GF-D8 (cell line): ENCODE measurements at places on chromosomes 4 and X.

GRCh38 chrX:139094671-139095592 is 383.4 kb upstream of the FGF13 start:
- no peak for DNase-seq

- DNase-seq = no peak
Observed at GRCh38 chr4:164748375-164748774, 5.6 kb upstream of the SMIM31 start.

DNA sequence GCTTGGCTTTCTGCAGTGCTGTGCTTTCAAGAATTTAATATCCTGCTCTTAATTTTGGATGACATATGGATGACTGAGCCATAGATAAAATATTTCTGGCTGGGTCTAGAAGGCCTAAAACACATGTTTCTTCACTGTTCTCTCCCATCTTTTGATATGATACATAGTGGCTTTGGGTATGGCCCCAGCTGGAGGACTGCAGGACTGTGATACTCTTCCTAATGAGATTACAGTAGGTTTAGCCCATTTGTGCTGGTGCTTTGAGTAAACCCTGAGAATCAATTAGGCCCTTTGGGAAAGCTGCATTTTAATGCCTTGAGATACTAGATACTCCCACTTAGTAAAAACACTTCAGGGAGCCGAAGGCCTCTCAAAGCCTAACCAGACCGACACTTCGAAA is 38.0 kb downstream of the KIT start:
- no peak for DNase-seq

GRCh38 chrX:115330498-115331168 is 41.1 kb downstream of the LUZP4 start:
- no peak for DNase-seq

- no peak for DNase-seq
Observed at GRCh38 chr4:3291411-3291968, 1.3 kb upstream of the RGS12 start.

- peak; percentile 24 for DNase-seq
Observed at GRCh38 chrX:9464435-9465371, at the start of gene TBL1X. Gene TBL1X, plus strand, starts transcription at chrX:9465058. Its CDS starts 188,529 bp downstream, at chrX:9653587.

- DNase-seq = no peak
Observed at GRCh38 chrX:129773649-129774458, 5.9 kb upstream of the SASH3 start.

- no peak for DNase-seq
Observed at GRCh38 chr4:146059865-146060264, 115.7 kb upstream of the LSM6 start.

GRCh38 chr4:24770667-24771066 is 24.7 kb upstream of the SOD3 start:
- no peak for DNase-seq

GRCh38 chr4:182683661-182684060 is 233.5 kb downstream of the DCTD start:
- DNase-seq = no peak

DNA sequence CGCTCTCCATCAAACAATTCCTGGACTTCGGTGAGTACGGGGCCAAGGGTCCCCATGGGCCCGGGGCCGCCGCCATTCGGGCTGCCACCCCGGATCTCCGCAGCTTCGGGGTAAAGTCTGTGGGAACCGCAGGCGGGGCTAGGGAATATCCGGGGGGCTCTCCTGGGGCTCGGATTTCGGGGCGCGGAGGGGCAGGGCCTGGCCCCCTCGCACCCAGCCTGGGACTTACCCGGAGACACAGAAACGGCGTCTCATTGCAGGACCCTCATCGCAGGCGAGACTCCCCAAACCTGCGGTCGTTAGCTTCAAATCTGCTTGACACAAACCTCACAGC is 413 bp downstream of the PDK3 start:
- DNase-seq = no peak

DNA sequence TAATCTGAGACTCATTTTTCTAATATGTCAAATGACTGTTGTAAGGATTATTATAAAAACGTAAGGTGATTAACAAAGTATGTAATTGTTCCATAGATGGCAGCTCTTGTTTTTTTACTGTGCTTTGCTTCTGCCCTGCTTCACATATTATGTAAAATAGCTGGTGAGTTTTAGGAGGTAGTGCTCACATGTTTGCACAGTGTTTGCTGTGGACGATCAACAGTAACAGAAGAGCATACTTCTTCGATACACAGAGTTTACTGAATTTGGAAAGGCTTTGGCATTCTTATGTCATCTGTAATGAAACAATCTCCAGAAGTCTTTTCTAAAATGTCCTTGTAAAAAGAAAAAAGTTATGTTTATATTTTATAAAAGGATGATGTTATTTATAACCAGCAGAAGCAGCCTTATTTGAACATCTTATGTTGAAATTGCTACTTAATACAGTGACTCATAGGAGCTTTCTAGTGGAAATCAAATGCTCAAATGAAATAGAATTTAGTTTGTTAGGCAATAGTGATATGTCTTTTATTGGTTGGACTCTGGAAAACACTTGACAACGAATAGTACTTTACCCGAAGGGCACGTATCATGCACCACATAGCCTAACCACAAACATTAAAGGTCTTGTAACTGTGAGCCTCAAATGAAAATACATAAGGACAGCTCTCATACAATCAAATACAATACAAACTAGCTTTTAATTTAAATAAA is 1.9 kb upstream of the MTTP start:
- no peak for DNase-seq

GRCh38 chr4:182549356-182549755 is 306.2 kb downstream of the TENM3 start:
- no peak for DNase-seq

GRCh38 chr4:128913228-128913627 is 103.7 kb downstream of the JADE1 start:
- DNase-seq = no peak

GRCh38 chr4:133594390-133595207 is 445.5 kb downstream of the PCDH10 start:
- no peak for DNase-seq

DNA sequence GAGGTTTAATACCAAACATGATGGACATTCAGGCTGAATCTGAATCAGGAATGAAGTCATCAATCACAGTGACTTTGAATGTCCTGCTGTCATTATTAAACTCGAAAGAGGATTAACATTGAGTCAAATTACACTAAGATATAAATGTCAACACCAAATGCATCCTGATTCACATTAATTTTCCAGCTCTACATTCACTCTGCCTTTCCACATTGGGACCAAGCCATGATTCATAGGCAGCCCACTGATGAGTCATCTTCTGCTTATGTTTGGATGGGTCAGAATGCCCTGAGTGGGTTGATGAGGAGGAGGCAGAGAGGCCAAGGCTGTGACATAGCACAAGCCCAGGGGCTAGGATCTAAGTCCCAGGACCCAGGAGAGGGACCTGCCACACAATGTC is 247.6 kb upstream of the RPS6KA3 start:
- DNase-seq = no peak

- DNase-seq = no peak
Observed at GRCh38 chr4:101089168-101089567, 258.2 kb downstream of the PPP3CA start.

DNA sequence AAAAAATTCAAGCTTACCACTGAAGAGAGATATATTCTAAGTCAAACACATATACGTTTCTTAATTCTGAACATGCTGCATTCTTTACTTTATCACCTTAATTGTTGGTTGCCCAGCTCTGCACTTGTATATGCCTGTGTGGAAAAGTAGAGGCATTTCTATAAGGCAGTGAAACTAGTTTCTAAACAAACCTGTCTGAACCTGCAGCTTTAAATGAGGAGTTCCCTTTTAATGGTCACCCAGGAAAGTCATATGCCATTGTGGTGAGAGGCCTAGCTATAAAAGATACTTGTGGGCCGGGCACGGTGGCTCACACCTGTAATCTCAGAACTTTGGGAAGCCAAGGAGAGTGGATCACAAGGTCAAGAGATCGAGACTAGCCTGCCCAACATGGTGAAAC is 147.4 kb upstream of the RXFP1 start:
- DNase-seq = no peak

DNA sequence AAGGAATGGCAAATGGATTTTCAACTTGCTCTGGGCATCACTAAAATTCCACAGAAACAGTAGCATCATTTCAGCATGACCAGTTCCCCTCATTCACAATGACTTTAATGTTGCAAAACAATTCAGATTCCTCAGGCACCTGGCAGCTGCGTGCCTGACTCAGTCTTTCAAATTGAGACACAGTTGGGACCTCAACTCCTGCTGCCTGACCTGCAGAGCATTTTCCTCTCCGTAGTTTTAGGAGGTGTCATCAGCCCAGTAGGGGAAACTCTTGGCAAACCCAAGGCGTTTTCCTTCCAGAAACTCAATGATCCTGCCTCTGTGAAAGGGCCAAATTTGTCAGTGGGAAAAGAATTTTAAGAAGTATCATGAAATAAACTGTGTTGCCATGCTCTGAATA is 388.9 kb downstream of the SPRY1 start:
- no peak for DNase-seq

GRCh38 chrX:7286168-7286837 is 138.3 kb upstream of the PUDP start:
- no peak for DNase-seq

GRCh38 chr4:73451404-73451803 is 15.4 kb downstream of the AFP start:
- no peak for DNase-seq

DNA sequence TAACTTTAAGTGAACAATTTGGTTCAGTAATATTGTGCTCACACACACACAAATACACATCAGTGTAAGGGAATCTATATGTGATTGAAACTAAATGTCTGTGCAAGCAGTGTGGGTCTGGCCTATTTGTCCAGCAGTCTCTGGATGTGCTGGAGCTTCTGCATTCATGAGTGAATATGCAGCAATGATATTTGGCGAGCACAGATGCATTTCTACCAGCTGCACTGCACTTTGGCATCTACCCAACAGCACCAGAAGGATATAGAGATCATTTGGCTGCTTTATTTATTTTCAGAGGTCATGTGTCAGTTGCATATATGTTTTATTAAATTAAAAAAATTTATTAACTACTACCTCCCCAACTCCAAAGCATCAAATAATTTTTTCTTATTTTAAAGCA is 613.4 kb upstream of the NR3C2 start:
- DNase-seq = no peak

DNA sequence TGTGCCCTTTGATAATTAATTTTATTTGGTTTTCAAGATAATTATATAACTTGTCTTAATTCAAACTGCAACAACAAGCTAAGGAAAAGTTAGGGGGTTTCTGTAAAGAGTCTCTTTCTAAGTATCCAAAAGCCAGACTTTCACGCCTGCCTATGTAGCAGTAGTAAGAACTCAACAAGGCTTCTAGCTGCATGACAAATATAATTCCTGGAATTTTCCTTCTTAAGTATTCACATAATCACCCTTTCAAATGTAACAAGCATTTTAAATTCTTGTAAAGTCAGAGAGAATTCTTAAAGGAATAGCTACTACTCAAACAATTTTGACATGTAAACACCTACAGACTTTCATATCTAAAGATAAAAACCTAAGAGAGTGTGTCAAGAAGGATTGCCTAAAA is 189.7 kb upstream of the NDST3 start:
- no peak for DNase-seq

- no peak for DNase-seq
Observed at GRCh38 chr4:71609167-71609566, 174.7 kb downstream of the GC start.

DNA sequence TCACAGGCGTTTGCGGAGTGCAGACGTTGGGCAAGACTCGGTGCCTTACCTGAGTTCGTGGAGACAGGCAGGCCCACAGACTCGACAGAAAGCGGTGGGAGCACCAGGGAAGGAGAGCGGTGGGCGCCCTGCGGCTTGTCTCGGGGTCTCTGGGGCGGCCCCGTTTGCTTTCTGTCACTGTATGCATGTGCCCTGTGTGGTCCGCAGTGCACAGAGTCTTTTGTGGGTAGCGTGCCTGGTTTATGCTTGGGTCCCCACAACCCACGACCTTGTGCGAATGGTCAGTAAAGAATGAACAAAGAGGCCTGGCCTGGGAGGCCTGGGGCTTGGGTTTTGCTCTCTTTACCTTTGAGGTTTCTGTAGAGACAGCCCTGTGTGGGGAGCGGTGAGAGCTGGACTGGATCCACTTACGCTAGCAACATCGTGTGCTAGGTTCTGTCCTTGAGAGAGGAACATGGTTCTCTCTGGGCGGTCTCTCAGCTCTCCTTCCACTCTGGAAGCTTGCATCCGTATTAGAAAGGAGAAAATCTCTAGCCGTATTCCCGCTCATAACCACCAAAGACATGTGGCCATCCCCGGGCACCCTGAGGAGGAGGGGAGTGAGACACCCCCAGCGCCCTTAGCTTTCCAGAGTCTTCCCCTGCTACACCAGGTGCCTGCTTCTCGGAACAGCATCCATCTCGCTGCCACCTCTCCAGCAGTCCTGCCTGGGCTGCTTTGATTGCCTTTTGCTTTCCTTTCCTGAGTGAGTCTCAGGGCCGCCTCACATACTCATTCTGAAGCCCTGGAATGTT is 1.2 kb downstream of the TADA2B start:
- DNase-seq = no peak

- DNase-seq = no peak
Observed at GRCh38 chr4:150299816-150300215, 221.6 kb downstream of the DCLK2 start.

DNA sequence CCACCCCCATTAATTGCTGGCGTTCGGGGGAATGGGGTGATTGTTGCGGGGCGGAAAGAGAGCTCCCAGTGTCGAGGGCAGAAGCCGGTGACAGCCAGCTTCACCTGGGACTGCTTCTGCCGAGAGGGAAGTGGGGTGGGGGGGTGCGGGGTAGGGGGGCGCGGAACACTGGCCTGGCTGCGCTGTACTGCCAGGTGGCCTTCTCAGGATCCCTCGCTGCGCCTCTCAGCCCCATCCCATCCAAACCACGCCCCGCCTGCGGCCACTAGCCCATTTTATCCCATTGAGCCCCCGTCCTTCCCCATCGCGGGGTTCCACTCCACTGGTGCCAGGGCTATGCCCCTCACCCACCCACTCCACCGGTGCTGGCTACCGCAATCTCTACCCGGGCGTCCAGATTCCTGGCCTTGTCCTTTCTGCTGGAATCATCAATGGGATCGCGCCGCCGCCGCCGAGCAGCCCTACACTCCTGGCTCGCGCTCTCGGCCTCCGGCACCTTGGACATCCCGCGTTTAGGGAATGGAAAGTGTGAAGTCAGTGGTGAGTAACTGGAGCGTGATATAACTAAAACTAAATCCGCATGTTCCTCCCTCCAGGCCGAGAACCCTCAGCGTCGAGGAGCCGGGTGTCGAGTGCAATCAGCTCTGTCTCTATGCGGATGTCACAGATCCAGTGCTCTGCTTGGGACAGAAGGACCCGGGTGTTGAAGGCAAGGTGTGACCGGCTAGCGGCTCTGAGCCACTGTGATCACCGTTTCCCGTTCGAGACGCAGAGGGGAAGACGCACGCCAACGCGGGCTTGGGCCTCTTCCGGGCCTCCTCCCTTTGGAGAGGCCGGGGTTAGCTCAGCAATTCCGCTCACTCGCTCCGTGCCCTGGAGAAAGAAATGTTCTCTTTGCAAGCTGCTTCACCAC is 20.5 kb downstream of the NKX3-2 start:
- no peak for DNase-seq

DNA sequence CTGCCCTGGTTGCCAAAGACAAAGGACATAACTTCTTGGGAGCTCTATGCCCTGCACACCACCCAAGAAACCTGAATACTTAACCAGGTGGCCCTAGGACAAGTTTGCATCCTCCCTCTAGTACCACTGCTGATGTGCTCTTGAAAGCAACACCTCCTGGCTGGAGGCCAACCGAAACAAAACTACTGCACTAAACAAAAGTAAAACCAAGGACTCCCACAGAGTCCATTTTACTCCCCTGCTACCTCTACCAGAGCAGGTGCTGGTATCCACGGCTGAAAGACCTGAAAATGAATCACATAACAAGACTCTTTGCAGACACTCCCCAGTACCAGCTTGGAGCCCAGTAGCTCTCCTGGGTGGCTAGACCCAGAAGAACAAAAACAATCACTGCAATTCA is 941.8 kb downstream of the RAPGEF2 start:
- no peak for DNase-seq
